ENCODE measurements at places on chromosomes 6 and 20. TPM values are rescaled to one million over a fixed set of nuclear protein-coding genes. Genes with fewer than 3 reads are reported as not detected.

- no peak for DNase-seq
These were observed 18.8 kb downstream of the ZNF217 start for GRCh38 chr20:53574819-53575218.

DNA sequence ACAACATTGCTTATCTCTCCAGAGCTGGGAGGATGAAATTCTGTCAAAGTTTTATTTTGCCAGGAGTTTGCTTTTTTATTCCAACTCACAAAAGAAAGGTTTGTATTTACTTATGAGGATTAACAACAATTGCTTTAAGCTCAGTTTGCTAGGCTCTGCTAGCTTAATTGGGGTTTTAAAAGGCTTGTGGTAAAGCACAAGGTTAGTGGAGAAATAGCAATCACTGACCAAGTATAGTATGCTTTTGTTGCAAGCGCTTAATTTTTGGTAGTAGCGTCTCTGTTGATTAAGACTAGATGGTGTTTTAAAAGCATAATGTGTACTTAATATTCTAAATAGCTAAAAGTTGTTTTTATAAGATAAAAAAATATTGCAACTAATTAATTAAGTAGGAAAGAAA is 45.7 kb downstream of the TINAG start:
- DNase-seq: no peak

GRCh38 chr6:130107710-130108109 is 89.3 kb downstream of the L3MBTL3 start:
- DNase-seq: no peak

DNA sequence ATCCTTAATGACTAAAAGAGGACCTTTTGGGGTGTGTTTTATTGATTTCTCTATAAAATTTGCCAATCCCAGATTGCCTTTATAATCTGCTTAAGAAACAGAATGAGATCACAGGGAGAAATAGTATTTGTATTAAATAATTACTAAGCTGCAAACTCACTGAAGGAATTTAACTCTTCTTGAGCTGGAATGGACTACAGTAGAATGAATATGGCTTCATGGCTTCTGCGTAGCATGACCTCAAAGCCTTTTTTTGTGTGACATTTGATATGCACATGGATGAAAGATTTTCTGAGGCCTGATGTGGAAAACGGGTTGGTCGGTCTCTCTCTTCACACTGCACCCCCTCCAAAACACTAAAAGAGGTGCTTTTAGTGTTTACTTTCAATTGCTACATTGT is 115.9 kb downstream of the QKI start:
- DNase-seq: no peak

Gene SUMO4
- not detected for total RNA-seq

Gene CDK19
- total RNA-seq: 10.6 TPM

Gene STAU1
- 42.4 TPM for total RNA-seq

Gene LRRN4
- not detected for total RNA-seq

DNA sequence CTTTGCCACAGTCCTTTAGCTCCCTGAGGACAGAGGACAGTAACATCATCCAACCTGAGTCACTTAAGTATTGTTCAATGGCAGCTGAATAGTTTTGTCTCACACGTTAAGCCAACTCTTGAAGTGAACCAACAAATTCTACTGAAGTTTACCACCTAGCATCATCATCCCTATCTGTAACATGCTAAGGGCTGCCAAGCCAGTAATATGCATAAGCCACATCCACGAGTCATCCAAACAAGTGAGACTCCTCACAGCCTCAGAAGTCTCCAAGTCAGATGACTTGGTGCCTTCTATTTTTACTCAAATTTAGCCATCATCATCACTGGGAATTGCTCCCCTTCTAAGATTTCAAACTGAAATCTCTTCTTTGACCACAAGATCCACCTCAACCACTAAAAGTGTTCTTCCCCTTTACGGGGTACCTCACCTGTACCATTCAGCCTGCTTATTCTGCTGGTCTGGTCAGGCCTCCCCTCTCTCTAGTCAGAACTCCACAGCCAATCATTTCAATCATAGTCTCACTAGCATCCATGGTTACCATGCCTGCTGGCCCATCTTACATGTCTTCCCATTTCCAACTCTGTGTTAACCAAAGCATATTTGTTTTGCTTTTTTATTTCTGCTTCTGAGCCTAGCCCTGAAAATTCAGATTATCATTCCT is 73.7 kb downstream of the DTNBP1 start:
- no peak for DNase-seq

DNA sequence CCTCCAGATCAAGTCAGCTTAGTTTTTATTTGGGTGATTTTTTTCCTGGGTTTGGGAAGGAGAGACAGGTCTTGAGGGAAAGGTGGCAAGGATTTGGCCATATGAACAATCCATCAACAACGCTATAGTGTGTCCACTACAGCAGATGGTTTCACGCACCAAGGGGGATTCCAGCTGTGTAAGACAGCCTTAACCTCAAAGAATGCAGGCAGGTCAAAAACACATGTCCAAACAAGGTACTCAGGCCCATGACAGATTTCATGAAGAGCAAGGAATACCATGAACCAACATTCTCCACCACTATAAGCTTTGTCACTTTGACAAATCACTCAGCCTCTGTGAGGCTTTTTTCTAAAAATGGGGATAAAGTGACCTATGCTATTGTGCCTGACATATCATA is 2.0 kb downstream of the AIF1 start:
- no peak for DNase-seq

Gene HLA-DMB
- total RNA-seq: 1.9 TPM

DNA sequence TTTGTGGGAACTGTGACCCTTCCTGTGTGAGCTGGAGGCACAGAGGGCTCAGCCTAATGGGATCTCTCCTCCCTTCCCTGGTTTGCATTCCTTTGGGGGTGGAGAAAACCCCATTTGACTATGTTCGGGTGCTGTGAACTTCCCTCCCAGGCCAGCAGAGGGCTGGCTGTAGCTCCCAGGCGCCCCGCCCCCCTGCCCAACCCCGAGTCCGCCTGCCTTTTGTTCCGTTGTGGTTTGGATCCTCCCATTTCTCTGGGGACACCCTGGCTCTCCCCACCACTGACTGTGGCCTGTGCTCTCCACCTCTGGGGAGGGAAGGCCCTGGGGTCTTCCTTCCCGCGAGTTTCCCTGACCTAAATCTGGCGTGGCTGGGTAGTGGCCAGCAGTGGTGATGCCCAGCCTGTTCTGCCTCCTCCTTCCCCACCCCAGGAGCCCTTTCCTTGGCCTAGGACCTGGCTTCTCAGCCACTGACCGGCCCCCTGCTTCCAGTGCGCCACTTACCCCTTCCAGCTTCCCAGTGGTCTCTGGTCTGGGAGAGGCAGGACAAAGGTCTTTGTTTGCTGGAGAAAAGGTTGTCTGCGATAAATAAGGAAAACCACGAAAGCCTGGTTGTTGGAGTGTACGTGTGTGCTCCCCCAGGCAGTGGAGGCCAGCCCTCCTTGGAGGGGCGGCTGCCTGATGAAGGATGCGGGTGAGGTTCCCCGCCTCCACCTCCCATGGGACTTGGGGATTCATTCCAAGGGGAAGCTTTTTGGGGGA is 4.9 kb downstream of the VEGFA start:
- peak; percentile 55 for DNase-seq

Gene GABBR1
- total RNA-seq: 9.4 TPM

DNA sequence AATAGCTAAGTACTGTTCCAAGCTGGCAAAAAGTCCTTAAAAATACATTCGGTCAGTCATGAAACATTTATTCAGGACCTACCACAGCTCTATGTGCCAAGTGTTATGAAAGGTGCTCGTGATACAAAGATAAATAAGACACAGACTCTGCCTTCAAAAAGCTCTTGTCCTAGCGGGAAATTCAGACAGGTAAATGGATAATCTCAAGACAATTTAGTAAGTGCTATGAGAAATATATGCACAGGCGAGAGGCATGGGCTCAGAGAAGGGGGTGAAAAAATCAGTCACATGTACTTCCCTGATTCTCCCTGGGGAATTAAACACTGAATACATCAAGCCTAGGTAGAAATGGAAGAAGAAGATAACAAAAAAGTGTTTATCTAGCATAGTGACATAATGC is 49.8 kb upstream of the HEY2 start:
- DNase-seq: peak; percentile 57
